Naive B cell (primary cell): ENCODE measurements at places on chromosomes 6 and 20. TPM values are rescaled to one million over a fixed set of nuclear protein-coding genes. Genes with fewer than 3 reads are reported as not detected.

DNA sequence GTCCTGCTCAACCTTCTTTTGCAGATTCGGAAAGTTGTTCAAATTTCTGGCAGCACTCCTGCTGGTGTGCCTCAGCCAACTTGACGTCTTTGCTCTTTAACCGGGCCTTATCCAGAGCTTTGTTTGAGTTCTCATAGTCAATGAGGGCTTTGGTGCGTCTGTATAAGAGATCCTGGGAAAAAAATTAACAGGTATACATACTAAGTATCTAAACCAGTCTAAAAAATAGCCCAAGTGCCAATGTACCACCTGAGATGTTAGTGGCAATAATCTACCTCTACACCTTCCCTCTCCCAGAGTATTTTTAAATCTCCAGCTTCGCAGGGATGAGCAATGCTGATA lies 21.1 kb downstream of the SNX5 start:
- no peak for DNase-seq

- DNase-seq = no peak
Observed at GRCh38 chr20:4876301-4876700, 125.0 kb downstream of the SLC23A2 start.

DNA sequence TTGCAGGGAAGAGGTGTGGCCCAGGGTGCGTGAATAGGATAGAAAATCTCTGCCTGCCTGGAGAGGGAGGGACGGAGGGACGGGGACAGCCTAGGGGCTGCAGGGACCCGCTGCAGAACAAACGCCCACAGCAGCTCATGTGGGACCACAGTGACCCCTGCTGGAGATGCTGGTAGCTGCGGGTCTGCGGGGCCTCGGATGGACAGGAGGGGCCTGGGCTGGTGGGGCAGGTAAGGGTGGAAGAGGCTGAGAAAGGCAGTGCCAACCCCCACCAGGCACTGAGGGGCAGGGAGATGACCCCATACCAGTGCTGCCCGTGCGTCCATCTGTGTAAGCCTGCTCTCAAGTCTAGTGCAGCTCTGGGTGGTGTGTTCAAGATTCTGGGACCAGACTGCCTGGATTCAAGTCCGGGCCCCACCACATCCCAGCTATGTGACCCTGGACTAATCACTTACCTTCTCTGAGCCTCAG lies 39.4 kb downstream of the KIAA1755 start:
- DNase-seq = peak; percentile 58

GRCh38 chr20:58709013-58709702 lies 16.6 kb downstream of the NPEPL1 start:
- DNase-seq = no peak

- no peak for DNase-seq
Observed at GRCh38 chr6:155450240-155450581, 5.4 kb downstream of the NOX3 start.

GRCh38 chr20:48523191-48523995 lies 304.4 kb downstream of the PREX1 start:
- no peak for DNase-seq

DNA sequence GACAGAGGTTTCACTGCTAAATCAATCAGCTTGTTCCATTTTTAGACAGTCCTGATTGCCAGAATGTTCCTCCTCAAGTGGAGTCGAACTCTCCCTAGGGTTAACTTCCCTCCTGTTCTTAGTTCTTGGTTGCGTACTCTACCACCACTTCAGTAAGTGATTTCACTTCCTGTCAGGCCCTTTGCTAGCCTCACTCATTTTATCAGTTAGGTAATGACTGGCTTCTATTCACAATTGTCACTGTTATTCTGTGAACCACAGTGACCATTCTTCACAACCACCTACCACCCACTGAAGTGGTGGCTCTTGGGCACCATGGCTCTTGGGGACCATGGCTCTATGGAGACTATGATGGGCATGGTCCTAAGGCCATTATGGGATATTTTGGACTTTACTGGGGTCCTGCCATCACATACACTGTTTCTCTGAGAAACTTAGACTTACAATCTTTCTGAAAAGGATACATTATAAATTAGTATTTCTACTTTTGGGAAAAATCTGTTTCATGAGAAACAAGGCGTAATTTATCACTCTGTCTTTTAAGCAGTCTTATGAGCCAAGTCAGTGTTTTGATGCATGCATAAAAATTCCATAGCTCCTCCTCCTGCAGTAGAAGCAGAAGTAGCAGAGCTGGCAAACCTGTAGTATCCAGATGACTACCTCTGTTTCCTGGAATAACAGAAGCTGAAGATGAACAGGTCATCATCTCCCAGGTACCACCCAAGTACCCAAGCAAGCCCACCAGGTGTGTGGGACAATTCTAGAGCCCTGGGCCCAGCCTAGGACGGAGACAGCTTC lies 66.3 kb downstream of the ATXN1 start:
- no peak for DNase-seq

- DNase-seq = no peak
Observed at GRCh38 chr6:49980898-49981297, 11.5 kb upstream of the DEFB113 start.

GRCh38 chr6:45132658-45133294 lies 195.4 kb upstream of the RUNX2 start:
- DNase-seq = no peak

DNA sequence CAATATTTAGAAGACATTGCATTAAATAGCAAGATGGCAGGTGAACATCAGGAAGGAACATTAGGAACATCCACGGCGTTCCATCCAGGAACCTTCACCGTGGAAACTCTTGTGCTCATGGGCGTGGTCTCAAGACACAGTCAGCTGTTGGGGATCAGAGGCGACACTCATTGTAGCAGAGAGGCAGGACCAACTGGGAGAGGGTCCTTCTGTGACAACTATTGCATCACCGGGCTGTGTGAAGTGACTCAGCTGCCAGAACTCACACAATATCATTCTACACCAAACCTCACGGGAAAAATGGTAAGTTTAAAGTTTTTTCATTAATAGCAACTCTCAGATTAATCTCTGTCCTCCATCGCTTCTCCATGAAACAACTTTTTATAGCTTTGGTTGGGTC lies 334.8 kb upstream of the SULF2 start:
- no peak for DNase-seq

DNA sequence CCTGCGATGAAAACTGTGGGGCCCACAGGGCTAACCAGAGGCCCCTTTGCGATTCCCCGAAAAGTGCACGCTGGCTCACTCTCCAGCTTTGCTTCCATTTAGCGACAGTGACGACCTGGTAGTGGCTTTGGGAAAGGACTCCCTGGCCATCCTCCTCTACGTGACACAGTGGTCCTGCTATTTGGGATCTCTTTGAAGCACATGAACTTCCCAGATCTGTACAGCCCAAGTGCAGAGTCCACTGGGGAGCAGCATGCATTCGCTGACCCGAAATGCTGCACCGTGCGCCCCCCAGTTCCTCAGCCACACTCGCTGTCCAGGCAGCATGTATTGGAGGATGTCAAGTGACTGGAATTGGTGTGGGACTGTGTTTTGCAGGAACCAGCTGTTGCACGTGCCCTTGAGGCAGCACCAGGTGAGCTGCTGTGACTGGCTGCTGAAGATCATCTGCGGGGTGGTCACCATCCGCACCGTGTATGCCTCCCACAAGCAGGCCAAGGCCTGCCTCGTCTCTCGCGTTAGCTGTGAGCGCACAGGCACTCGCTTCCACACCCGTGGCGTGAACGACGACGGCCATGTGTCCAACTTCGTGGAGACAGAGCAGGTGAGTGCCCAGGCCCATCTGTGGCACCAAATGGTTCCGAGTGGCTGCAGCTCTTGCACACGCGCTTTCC lies 51.6 kb downstream of the SYNJ2 start:
- DNase-seq = no peak

DNA sequence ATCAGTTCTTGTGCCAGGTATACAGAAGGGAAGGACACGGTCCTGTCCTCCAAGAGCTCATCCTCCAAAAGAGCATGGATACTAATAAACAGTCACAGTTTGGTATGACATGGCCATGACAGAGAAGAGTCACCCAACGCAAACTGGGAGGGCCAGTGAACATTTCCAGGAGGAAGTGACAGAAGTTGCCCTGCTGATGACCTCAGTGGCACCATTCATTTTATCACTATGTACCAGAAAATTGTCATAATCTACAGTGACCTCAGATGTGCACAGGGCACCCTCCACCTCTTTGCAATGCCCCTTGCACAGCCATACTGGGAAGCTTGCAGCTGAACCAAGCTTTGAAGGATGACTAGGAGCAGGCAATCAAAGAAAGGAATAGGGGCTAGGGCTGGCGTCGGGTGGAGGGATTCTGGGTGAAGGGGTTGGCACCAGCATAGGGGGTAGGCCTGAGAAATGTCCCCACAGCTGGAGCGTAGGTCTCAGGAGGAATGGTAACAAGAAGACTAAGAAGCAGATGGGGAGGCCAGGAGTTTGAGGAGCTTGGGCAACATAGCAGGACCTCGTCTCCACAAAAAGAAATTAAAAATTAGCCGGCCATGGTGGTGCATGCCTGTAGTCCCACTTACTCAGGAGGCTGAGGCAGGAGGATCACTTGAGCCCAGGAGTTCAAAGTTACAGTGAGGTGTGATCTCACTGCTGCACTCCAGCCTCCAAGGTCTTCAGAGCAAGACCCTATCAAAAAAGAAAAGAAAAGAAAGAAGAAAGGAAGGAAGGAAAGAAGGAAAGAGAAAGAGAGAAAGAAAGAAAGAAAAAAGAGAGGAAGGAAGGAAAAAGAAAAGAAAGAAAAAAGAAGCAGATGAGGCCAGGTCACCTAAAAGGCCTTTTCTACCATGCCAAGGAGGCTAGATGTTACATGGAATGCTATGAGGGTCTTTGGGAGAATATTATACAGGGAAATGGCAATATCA lies 65.3 kb upstream of the SNX9 start:
- no peak for DNase-seq

- no peak for DNase-seq
Observed at GRCh38 chr6:158629367-158630221, 14.9 kb downstream of the DYNLT1 start.

GRCh38 chr6:77183447-77183846 lies 279.8 kb downstream of the HTR1B start:
- no peak for DNase-seq

COL9A3 gene
- polyA plus RNA-seq = 19.6 TPM

TRIM31 gene
- not detected for polyA plus RNA-seq

RTN4IP1 gene
- 16.0 TPM for polyA plus RNA-seq

FUT9 gene
- polyA plus RNA-seq = not detected

PDYN gene
- polyA plus RNA-seq = not detected

TRIM15 gene
- not detected for polyA plus RNA-seq

CYP39A1 gene
- not detected for polyA plus RNA-seq

TINAG gene
- not detected for polyA plus RNA-seq
